HT-29 (cell line): ENCODE measurements at places on chromosomes 3 and 15. TPM values are rescaled to one million over a fixed set of nuclear protein-coding genes. Genes with fewer than 3 reads are reported as not detected.

PLCH1 gene
- total RNA-seq: 1.9 TPM in 2 replicates

IQCH gene
- total RNA-seq: 1.9 and 2.6 TPM in 2 replicates

RPP25 gene
- total RNA-seq: 60.1 and 68.1 TPM in 2 replicates

P2RY13 gene
- not detected in 2 replicates for total RNA-seq

RASGRP1 gene
- total RNA-seq: 0.08 and 1.3 TPM in 2 replicates

LINGO1 gene
- total RNA-seq: 0.16 and 0.31 TPM in 2 replicates

GRCh38 chr3:169964176-169964575 lies 2.4 kb upstream of the SEC62 start:
- no peak for DNase-seq

GRCh38 chr15:100779331-100780207 lies 100.1 kb upstream of the ALDH1A3 start:
- DNase-seq: no peak

- DNase-seq: no peak
Measured at GRCh38 chr3:188904670-188905069, 267.1 kb upstream of the TPRG1 start.

DNA sequence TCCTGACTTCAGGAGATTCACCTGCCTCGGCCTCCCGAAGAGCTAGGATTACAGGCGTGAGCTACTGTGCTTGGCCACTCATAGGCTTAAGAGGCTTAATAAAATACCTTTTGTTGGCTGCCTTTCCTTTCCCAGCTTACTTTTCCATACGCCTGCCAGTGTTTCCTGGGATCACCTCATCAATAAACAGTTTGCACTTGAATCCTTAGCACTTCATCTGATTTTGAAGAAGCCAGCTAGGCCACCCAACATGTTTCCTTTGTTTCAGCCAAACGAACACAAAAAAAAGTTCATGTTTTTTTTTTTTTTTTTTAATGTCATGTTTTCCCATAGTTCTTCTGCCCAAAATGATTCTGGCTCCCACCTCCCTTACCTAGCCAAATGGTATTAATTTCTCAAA lies 92.3 kb downstream of the RAP2B start:
- DNase-seq: no peak

GRCh38 chr3:26625187-26625586 lies 2.6 kb downstream of the LRRC3B start:
- DNase-seq: no peak

DNA sequence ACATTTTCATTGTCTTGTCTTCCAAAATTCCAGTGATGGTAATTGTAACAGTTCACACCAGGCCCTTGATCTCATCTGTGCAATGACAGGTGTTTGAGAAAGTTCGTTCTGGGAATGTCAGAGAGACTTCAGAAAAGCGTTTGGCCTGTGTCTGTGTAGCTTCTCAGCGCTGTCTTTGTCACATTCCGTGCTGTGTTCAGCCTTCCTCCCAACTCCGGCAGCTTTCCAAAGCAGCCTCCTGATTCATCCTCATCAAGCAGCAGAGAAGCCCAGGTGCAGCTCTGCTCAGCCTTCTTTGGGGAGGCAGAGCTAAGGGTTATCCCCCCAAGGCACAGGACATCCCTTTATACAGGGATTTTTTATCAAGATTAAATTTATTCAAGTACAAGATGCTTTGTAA lies 494.0 kb upstream of the SUCLG2 start:
- DNase-seq: no peak

- DNase-seq: no peak
Measured at GRCh38 chr3:50203113-50203808, 1.8 kb upstream of the SLC38A3 start.

DNA sequence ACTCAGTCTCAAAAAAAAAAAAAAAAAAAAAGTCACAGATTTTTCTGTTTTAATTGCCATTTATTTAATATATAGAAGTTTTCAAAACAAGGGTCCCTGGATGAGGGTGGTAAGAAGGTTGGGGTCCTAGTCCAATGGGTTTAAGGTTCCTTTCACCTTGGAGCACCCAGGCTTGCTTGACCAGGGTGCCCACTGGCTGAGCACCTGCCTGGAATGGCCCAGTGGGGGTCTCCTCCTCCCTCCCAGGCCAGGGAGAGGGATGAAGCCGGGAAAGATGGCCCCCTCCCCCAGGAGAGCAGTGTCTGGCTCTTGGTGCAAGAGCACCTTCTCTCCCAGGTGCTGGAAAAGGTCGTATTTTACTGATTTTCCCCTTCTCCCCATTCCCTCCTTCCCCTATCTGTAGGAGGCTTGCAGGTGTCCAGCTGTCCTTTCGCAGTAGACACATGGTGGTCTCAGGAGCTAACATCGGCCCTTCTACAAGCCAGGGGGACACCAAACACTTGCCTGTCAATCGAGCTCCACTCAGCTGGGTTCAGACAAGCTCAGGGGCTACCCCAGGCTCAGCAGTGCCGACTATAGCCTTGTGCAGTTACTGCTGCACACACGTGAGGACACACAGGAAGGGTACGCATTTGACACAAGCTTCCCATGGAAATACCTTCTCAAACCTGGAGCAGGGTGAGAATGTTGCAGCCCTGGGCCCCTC lies 112.3 kb upstream of the KLF13 start:
- no peak for DNase-seq

GRCh38 chr3:53795789-53796560 lies 50.2 kb downstream of the CHDH start:
- DNase-seq: no peak
